ENCODE measurements at places on chromosomes 6 and 20.

DNA sequence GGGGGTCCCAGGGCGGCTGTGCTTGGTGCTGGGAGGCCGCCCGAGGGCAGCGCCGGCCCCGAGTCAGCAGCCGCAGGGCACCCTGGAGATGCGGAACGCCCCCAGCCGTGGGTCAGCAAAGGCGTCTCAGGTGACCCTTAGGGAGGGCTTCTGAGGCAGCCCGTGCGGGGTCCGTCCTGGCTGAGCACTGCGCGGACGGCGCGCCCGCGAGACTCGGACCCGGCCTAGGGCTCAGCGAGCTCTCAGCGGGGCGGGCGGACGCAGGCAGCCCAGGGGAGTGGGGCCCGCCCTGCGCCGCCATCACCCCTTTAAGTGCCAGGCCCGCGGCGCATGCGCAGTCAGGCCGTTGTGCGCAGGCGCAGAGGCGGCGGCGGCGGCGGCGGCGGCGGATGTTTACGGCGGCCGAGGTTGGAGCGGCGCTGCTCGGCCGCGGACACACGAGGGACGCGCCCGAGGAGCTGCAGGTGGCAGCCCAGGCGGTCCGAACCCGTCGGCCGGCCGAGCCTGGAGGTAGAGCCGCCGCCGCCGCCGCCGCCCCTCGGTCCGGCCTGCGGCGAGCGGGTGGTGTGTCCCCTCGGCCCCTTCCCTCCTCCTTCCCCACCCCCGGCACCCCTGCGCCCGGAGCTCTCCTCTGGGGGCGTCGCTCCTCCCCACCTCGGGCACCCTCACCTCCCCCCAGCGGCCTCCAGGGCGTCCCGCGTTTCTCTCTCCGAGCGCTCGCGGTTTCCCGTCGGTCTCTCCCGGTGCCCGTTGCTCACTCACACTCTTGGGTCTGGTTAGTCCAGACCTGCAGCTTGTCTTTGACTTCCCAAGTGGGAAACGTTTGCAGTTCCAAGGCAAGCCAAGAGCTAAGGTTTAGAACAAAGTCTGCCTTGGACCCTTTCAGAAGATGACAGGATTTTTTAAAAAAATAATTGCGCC is at the start of gene PCMTD2:
Gene PCMTD2, plus strand, starts transcription at position 388 of the 921 bp plus-strand sequence. CDS start 4,218 bp downstream, outside the sequence.
- peaks cover 38% of the 10 kb centered on the region for H3K4me1 ChIP-seq
- peaks cover 12% of the 10 kb centered on the region for H3K27me3 ChIP-seq
- peak within 1 kb of the TSS; percentile 88 for H3K27ac ChIP-seq
- H3K4me3 ChIP-seq = peak within 1 kb of the TSS; percentile 86

DNA sequence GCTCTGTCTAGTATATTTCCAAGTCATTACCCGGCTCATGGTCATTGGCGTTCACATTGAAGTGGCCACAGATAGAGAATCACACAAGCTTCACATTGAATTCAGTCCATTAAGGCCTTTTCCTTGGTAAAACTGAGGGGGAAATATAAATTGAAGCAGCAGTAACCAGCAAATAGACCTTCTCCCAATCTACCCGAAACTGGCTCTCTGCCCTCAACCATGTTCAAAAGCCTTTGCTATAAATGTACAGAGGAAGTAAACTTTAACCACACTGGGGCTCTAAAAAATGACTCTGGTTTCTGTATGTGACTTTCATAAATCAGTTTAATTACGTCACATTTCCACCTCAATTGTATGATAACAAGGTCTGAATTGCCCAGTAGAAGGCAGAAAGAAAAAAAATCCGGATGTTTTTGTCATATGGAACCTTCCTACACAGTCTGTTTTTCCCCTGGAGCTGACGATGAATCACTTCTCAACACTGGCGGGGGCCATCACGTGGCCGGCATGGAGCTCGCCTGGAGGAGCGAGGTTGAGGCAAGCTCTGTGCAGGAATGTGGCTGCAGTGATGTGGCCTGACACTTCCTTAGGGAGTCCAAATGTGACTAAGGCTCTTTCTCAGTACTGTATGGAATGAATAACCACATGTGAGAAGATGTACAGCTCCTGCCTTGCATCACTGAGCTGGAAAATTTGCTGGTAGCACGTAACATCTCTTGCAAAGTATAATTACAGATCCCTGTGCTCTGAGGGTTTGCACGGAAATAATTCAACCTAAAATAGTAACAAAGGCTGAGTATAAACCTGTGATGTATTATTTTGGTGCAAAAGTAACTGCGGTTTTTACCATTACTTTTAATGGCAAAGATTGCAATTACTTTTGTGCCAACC is 58.6 kb upstream of the SNX9 start:
- peak; percentile 79 for DNase-seq
- H3K4me1 ChIP-seq = peaks cover 65% of the 10 kb centered on the region
- peak overlapping the region; percentile 43 for H3K4me3 ChIP-seq
- H3K27ac ChIP-seq = peak overlapping the region; percentile 86
- H3K27me3 ChIP-seq = peaks cover 16% of the 10 kb centered on the region

DNA sequence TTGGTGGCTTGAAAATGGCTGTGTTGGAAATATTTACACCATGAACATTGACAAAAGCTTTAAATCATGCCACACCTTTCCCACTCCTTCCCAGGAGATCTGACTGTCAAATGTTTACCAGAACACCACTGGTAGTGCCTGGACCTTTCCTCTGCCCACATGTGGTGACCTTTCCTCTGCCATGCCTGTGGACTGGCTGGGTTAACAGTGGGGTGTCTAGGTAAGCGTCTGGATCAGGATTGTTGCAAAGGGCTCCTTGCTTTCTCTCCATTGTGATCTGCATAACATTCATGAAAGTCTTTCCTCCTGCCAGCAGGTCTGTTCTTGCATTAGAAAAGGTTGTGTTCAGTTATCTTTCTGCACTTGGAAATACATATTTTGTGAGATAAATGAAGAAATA is 572.7 kb downstream of the DHX35 start:
- no peaks in the 10 kb centered on the region for H3K36me3 ChIP-seq
- H3K4me3 ChIP-seq = no peak overlapping the region
- no peak for DNase-seq
- H3K27me3 ChIP-seq = no peaks in the 10 kb centered on the region
- no peak overlapping the region for H3K27ac ChIP-seq

DNA sequence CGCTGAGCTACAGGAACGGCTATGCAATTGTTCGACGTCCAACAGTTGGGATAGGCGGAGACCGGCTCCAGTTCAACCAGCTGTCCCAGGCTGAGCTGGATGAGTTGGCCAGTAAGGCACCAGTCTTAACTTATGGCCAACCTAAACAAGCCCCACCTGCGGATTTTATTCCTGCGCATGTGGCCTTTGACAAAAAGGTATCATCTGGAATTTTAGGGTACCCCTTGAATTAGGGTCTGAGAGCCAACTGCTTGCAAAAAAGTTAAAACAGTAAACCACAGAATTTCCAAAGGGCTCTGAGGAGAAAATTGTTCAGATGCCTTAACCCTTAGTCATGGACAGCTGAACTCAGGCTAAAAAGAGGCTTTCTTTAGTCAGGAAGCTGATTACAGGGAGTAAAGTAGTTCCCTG is 3.8 kb downstream of the EFHC1 start:
- H3K27me3 ChIP-seq = peaks cover 8% of the 10 kb centered on the region
- no peak overlapping the region for H3K27ac ChIP-seq
- no peak overlapping the region for H3K4me3 ChIP-seq

DNA sequence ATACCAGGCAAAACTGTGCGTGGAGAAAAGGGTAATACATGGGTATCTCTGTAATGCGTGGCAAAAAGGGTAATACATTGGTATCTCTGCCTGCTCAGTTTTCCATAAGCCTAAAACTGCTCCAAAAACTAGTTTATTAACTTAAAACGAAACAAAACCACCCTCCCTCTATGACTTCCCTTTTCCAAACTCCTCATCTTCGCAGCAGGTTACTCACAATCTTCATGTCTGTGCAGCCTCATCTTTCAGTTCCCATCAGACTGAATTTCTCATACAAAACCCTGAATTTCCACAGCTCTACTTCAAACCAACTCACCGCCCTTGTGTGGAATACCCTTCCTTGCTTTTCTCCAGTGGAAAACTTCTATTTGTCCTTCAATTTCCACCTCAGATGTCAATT is 199.4 kb downstream of the PHACTR1 start:
- no peak for DNase-seq
- H3K36me3 ChIP-seq = no peaks in the 10 kb centered on the region
- peaks cover 17% of the 10 kb centered on the region for H3K27me3 ChIP-seq
- no peaks in the 10 kb centered on the region for H3K4me1 ChIP-seq
- H3K27ac ChIP-seq = no peak overlapping the region

DNA sequence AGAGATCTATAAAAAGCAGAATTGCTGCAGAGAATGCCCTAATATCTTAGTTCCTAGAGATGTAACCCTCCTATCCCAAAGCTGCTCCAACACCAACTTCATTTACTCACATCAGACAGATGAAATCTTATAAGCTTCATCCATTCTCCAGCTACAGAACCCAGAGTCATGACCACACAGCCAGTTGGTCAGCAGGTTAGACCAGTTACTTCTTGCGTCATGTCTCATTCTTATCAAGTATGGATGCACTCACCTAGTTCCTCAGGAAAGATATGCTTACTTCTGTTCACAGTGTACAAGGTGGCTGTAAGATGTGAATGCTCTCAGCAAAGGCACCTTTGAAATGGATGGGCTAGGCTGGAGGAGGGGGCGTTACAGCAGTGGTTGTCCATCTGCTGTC is 47.9 kb upstream of the ISM1 start:
- no peak overlapping the region for H3K4me3 ChIP-seq

DNA sequence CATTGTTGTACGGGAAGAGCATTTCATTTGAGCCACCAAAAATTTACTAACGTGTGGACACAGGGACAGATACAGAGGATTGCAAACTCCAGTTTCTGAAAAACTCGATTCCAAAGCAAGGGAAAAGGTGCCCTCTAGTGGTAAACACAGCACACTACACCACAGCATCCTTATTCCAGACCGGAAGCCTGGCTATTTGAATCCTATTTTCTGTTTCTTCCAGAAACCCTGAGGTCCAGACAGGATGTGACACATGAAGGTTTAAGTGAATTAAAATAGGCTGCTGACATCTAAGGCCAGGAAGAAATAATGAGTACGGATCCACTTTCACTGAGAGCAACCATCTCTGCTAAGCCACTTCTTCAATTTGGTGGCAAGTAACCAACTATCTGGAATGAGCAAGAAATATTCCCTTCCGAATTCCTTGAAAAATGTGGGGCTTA is 31.8 kb upstream of the GMPR start:
- H3K27me3 ChIP-seq = peaks cover 28% of the 10 kb centered on the region
- H3K4me1 ChIP-seq = peaks cover 10% of the 10 kb centered on the region
- H3K4me3 ChIP-seq = no peak overlapping the region
- DNase-seq = peak; percentile 23

Measured in activated T-helper 2 cell treated with anti-CD3 and anti-CD28 coated beads, Interferon-gamma antibody, Interleukin-2, Interleukin-4, amounts not matched to agents 10 μg/mL and 5 μg/mL and 100 μg/mL, durations not matched to agents 14 hours and 24 hours and 36 hours (primary cell).